ENCODE measurements at places on chromosomes 13 and 19.

DNA sequence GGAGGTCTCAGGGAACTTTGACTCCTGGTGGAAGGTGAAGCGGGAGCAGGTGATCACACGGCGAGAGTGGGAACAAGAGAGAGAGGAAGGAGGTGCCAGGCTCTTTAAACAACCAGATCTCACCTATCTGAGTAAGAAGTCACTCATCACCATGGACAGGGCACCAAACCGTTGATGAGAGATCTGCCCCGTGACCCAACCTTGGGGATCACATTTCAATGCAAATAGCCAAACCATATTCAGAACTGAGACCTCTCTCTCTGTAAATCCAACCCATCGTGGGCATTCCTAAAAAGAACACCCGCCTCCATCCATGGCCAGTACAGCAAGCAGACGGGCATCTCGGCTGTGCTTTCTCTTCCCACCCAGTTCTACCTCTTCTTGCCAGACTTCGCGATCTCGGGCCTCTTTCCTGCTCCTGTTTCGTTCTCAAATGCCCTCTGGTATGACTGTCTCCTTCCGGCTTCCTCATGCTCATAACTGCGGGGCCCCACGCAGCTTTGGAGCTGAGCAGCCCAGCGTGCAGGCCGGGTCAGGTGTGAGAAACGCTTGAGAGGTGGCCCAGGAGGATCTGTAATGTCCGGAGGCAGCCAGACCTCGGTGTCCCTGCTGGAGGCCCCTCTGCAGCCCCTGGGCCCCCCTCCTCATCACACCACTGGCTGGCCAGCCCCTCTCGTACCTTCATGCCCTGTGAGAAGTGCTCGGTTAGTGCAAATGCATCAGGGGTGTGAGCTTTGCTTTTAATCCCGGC lies 97.0 kb upstream of the GPR183 start:
- DNase-seq, result no peak

GRCh38 chr19:1521636-1522035 lies 2.2 kb upstream of the PLK5 start:
- DNase-seq, result no peak

- no peak for DNase-seq
Observed at GRCh38 chr13:41554626-41555386, 97.5 kb downstream of the RGCC start.

DNA sequence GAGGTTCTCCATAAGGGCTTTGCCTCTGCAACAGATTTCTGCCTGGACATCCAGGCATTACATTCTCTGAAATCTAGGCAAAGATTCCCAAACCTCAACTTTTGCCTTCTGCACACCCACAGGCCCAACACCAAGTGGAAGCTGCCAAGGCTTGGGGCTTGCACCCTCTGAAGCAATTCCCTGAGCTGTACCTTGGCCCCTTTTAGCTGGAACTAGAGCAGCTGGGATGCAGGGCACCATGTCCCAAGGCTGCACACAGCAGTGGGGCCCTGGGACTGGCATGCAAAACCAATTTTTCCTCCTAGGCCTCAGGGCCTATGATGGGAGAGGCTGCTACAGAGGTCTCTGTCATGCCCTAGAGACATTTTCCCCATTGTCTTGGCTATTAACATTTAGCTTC lies 943.2 kb downstream of the PCDH17 start:
- DNase-seq, result no peak

- DNase-seq, result no peak
Observed at GRCh38 chr13:109395014-109395413, 391.4 kb downstream of the IRS2 start.

DNA sequence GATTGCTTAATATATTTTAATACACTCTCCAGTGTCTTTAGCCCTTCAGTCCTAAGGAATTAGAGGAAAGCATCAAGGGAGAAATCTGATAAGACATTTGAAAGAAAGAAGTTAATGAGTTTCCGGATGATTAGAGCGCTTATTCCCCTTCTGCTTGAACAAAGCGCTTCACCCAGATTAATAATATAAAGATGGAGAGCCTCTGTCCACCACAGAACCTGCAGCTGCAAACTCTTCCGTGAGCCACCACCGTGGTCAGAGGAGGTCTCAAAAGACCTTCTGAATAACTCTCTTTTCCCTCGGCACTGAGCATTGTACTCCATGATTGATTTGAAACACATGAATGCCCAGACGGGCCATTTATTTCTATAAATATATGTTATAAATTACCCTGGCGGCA lies 14.2 kb upstream of the TUBGCP3 start:
- DNase-seq, result no peak

- DNase-seq, result no peak
Observed at GRCh38 chr13:59000770-59001169, 1163.0 kb downstream of the DIAPH3 start.

DNA sequence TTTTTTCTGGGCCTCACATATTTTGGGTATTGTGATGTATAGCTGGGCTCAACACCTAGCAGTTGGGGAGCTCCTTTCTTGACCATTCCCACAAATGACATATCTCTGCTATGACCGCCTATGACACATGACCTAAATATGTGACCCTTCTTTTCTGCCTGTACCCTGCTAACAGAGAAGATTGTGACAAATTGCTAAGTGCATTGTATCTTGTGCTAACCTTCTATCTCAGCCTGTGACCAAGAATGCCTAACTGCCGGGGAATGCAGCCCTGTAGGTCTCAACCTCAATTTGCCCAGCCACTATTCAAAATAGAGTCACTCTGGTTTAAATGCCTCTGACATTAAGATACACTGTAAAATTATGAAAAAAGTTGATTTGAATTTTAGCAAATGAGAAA lies 6.8 kb upstream of the ZNF429 start:
- no peak for DNase-seq

DNA sequence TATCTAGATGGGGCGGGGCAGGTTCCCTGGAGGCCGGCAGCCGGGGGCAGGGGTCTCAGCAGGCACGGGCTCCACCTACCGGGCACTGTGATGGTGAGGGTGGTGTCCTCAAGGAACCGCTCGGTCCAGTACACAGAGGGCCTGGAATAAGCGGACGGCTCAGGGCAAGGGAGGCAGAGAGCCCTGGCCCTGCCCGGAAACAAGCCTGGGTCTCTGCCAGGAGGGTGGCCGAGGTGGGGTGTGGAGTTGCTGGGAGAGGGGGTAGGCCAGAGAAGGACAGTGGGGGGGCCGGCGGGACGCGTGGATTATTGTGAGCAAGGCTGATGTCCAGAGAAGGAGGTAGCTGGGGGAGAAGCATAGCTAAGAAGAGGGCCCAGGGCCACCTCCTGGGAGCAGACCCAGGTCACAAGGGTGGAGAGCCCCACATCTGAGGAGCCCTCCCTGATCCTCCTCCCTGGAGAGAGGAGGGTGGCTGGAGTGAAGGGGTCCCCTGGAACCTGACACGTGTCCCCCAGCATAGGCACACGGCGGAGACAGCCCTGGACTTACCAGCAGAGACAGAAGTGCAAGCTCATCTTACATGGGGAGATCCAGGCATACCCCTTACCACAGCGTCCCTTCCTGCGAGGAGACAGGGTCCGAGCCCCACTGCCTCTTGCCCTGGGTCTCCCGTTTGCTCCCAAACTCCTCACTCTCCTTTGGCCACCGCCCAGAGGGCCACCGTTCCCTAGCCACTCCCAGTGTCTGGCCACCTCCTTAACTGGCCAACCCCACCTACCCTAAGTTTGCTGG lies 29.0 kb upstream of the MIER2 start:
- DNase-seq, result no peak

- DNase-seq, result no peak
Observed at GRCh38 chr13:48476686-48477085, 56.2 kb downstream of the RCBTB2 start.

GRCh38 chr19:19334063-19334988 lies 13.7 kb downstream of the MAU2 start:
- no peak for DNase-seq

DNA sequence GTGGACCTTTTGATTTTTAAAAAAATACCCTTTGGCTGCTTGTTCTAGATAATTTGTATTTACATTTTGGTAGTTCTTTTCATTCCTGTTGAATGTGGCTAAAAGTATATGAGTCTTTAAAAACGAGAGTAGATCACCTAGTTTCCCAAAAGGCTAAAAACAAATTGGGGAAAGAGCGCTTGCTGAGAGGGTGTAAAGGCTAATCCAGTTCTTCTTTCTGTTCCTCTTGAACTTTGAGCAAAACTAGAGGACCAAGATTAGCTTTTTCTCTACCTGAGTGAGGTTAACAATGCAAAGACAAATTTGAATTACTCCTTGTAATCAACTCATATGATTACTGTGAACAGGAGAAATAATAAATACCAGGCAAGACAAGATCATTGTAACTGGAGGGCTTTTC lies 2513.2 kb downstream of the PCDH9 start:
- DNase-seq, result no peak

DNA sequence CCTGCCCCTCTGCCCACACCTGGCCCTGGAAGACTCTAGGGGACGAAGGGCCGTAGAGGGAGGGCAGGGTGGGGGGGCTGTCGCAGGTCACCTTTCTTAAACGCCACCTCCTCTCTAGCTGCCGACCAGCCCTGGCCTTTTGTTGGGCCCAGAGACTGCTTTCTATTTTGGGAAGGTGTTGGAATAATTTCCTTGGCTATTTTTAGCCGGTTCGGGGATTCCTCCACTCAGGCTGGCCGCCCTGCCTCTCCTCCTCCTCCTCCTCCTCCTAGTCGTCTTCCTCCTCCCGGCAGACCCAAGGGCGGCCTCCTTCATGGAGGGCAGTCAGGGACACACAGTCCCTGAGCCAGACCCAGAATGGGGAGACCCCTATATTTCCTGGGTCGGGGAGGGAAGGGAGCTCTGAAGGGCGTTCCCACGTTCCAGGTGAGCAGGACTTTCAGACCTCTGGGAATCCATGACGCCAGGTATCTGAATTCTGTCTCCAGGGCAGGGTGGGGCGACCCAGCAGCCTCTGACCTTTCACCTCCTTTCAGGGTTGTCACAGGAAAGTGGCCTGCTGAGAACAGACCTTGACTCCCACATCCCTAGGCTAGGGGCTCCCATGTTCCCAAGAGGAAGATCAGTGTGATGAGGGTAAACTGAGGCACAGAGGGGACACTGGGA lies 19.9 kb downstream of the GADD45B start:
- no peak for DNase-seq
